ENCODE measurements at places on chromosomes 12 and 14.

DNA sequence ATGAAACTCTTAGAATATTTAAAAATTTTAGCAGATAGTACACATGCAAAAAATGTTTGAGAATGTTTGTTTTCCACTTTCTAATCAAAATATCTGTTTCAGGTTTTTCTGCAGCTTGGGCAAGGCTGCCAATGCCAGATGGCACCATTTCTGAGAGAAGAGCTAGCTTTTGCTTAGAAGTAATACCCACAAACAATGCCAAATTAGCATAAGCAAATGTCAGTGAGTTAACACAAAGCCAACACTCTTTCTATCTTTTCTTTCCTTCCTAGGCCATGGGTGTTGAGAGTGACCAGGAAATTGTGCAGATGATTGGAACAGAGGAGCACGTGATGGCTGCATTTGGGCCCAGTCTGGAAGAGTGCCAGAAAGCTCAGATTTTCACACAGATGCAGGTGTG is 35.2 kb downstream of the POLR3B start:
- no peak for DNase-seq

- no peak for DNase-seq
Measured at GRCh38 chr14:88233915-88234314, 89.2 kb downstream of the KCNK10 start.

DNA sequence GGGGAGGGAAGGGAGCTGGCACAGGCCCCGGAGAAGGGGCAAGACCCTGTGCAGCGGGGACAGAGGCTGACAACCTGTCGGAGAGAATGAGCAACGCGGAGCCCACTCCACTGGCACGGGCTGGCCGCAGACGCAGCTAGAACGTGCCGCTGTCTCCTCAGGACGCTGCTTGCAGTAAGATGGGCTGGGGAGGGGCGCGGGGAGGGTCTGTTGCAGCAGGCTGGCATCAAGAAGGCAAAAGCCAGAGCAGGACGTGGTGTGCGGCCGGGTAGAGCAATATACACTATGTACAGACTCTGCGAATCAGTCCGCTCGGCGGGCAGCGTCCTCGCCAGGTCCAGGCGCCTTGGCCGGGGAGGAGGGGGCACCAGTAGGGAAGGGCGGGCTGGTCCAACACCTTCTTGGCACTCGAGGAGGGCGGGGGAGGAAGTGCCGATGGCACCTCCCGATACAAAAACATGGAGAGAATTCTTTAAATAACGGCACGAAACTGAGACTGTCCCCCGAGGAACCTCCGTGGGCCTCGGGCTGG is 19.8 kb downstream of the RAB35 start:
- DNase-seq: no peak

- no peak for DNase-seq
Measured at GRCh38 chr14:51860825-51861499, 550 bp downstream of the GNG2 start.

DNA sequence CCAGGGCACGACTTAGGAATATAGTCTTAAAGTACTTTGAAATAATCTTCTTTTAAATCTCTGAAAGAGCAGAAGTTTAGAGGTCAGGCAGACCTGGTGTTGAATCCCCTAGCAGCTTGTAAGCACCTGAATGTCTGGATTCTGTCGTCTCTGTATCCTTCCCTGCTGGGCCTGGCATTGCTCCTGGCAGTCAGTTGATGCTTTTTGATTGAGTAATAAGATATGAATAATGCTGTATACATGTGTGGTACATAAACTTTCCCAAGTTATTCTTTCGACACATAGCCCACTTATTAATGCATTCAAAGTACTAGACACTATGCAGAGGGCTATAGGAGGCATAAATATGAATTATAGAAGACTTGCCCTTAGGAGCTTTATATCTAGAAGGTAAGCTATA is 31.4 kb downstream of the EVL start:
- no peak for DNase-seq

DNA sequence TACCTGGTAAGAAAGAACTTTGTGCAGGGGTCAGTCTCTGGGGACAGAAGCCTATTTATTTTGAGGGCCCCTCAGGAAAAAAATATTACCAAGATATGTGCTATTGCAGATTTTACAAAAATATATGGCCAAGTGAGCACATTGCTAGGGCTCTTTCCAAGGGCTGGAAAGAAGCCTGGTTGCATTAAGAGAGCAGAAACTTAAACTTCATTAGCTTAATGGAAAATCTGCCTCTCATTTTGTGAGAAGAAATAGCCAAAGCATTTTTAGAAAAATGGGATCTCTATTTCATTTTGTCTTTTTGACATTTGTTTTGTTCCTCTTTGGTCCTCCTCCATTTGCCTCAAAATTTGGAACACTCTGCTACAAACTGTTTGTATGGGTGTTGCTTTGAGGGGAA is 283.5 kb downstream of the NELL2 start:
- no peak for DNase-seq

- no peak for DNase-seq
Measured at GRCh38 chr14:30551460-30551859, 7.5 kb upstream of the G2E3 start.
